Substantia nigra (tissue), 51 donors: ENCODE measurements at places on chromosomes 2 and 18.
A peak's percentile ranks its signal among the peaks of the same experiment; 100 is the strongest.

DNA sequence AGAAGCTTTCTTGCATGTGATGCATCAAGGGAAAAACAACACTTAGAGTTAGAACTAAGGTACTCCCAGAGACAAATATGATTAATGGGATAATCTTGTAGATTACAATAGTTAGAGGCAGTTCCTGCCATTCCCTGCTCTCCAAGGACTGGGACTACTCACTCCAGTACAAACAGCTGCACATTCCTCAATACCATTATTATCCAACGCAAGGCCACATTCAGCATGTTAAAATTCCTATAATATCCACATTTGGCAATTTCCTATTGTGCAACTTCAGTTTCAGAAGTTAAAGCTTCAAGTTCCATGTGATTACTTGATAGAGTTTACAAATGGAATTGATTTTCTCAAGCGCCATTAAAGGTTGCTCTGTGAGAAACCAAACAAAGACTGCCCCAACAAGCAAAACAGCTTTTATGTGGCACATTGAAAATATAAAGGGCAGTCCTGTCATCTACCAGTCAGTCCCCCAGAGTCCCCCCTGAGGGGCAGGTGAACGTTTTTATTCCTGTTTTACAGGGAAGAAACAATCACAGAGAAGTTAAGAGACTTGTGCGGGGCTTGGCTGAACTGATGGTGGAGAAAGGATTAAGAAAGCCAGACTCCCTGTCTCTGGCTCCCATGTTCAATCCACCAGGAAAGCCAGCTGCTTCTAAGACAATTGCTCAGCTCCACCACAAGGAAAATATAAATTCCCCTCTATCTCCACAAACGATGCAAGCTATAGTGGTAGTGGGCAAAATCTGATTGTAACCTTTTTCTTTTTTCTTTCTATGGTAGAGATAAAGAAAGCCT lies 72.6 kb downstream of the TXNL1 start:
- DNase-seq = no peak

DNA sequence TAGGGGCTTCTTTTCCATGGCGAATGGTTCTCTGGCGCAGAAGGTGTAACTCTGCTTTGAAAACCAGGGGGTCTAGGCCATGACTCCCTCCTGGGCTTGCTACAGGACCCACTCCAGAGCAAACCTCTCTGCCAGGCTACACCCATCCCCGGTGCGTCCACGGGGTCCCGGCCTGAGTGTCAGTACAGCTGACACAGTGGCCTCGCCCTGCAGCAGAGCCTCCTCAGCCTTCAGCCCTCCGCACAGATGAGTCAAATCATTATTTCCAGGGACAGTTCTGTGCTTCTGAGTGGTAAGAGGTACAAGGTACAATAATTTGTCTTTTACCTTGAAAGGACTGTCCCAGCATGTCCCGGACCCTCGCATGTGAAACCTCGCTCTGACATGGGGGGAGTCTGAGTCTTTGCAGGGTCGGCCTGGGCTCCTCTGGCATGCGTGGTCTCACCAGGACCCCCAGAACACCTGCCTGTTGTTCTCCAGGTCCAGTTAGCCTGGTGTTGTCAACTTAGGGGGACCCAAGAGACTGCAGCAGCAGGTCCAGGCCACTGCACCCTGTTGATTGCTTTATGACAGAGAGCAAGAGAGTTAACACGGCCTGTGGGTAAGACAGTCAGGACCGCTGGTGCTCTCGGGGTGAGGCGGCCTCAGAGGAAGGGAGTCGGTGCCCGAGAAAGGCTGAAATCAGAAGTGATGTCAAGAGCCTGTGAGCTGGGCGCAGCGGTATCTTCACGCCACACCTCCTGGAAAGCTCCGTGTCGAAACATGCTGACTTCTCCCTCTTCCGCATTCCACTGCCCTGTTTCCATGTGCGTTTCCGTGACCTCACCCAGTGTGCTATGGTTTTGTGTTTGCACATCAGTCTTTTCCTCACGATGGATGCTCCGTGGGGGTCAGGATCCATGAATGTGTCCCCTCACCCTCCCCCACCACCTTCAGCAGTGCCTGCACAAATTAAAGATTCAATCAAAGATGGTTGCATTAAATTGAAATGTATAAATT lies 340.1 kb downstream of the EIPR1 start:
- DNase-seq = no peak

GRCh38 chr2:117127680-117128079 lies 686.8 kb upstream of the DDX18 start:
- no peak for DNase-seq

DNA sequence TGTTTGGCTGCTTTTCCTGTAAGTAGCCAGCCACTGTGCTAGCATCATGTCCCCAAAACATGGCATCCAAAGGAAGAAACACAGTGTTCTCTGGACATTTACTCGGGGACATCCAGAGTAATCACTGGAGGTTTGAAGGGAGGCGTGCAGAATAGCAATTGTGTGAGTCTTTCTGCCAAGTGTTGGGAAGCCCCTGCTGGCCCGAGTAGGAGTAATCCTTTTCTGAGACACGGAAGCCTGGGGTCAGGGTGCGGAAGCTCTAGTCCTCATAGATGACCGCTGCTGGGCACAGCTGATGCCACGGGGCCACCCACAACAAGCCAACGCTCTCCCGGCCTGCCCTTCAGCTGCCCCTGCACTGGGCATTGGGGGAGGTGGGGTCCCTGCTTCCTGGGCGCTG lies 24.8 kb upstream of the HDAC4 start:
- DNase-seq = no peak

GRCh38 chr18:74097803-74098202 lies 49.8 kb downstream of the FBXO15 start:
- DNase-seq = no peak

GRCh38 chr2:61814539-61815160 lies 39.2 kb downstream of the FAM161A start:
- DNase-seq = no peak

- no peak for DNase-seq
Measured at GRCh38 chr2:23321751-23322150, 63.2 kb upstream of the KLHL29 start.

DNA sequence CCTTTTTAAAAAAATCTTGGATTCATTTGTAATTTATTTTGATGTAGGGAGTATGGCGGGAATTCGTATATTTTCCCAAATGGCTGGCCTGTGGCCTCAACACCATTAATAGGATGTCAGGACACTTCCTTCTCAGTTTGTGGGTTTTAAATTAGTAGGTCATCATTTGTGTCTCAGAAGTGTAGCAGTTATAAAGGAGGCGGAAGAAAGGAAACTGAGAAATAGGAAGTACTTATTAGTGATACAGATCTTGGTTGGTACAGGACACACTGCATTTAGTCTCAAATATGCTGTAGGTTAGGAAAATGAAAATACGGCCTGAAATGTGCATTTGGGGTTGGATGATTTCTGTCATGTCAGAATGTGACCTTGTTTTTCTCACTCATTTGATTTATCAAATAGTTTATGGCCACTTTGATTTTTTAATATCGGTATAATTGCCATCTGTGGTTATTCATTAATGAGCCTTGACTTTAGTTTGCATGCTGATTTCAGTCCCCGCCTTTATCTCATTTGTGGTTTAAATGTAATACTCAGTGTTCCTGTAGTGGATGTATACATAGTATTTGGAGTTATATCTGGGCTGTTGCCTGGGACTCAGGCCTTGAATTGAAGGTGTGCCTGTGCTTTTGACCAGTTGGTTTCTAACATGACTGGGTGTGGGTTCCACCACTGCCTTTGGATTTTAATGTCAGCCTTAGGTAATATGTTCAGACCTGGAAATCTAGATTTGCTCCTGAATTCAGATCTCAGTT lies 31.4 kb downstream of the ZCCHC2 start:
- no peak for DNase-seq

DNA sequence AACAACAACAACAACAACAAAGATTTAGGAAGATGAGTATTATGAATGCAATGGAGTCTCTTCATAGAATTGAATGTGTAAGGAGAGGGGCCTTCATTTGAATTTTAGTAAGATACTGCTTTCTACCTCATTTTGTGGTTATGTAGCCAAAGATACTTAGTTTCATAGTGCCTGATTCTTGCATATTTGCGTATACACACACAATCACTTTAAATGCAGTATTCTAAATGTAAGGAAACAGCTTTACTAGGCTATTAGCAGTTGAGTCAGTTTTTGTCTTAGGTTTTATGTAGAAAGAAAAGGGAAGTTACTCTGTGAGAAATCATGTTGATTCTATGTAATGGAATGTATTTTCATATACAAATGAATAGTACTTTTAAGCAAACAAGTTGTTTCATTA lies 80.5 kb downstream of the HAUS1 start:
- DNase-seq = no peak

DNA sequence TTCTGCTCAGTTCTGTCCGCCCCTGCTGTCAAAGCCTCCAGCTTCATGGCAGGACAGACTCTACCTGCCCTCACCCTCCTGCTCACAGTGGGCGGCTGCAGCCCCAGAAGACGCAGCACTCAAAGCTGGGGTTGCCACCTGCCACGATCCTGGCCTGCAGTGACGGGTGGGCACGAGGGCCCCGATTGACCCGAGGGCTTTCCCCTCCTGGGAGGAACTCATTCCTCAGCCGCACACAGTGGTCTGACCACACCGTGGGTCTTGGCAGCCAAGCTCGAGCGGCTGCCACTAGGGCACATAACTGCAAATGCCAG lies 47.1 kb downstream of the HS6ST1 start:
- no peak for DNase-seq

DNA sequence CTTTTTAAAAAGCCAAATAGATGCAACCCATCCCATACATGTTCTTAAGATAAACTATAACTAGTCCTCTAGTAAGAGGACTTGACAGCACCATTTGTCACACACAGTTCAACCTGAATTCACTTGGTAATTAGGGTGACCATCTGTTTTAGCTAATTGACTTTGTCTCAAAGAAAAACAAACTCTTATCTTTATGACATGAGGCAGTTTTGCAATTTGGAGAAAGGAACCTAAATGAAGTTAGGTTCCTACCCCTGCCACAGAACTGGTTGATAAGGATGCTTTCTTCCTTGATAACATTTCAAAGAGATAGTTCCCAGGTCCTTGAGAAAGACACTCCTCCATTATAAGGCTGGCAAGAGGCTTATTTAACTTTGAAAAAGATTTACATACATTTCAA lies 57.4 kb upstream of the LRRTM1 start:
- DNase-seq = no peak

DNA sequence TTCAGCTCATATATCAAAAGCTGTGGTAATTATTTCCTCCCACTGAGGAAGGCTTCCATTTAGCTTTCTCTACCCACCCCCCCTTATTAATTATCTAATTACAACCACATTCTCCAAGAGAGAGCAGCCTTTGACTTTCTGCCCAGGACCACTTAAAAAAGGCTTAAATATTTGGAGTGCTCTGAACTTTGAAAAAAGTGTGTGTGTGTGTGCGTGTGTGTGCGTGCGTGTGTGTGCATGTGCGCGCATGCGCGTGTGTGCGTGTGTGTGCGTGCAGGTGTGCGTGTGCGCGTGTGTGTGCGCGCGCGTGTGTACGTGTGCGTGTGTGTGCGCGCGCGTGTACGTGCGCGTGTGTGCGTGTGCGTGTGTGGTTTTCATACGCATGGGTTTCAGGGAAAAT lies 57.8 kb downstream of the TWIST2 start:
- DNase-seq = no peak

- DNase-seq = no peak
Measured at GRCh38 chr18:38262661-38263060, 697.1 kb upstream of the CELF4 start.

GRCh38 chr2:24708537-24709152 lies 84.5 kb downstream of the PTRHD1 start:
- DNase-seq = no peak

DNA sequence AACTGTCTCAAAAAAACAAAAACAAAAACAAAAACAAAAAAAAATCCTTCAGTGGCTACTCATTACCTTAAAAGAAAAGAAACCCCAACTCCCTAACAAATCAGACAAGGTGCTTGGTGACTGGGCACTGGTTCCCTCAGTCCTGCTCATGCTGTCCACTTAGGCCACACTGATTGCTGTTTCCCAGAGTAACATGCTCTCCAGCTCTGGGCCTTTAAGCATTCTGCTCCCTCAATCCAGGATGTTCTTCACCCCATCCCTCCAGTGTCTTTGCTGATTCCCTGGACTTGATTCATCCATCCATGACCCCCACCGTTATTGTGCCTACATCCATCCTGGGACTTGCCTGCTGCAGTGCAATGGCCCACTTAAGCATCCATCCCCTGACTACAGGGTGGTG lies 16.4 kb upstream of the XPO1 start:
- no peak for DNase-seq

DNA sequence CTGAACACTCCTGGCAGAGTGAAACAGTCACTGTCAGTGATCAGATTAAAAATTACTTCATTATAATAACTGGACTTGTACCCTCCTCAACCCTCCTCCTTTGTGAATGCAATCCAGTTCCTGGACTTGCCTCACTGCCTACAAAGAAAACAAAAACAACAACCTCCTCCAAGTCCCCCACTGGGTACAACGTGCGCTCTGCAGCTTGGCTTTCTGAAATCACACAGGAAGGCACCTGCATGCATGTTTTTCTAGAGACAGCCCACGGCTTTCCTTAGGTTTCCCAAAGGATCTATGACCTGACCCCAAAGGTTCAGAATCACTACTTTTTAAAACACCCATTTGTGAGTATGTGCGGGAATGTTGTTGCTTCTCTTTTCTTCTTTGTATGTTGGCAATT lies 61.4 kb upstream of the TUBA3E start:
- DNase-seq = no peak

GRCh38 chr2:100237770-100238169 lies 84.5 kb downstream of the LONRF2 start:
- DNase-seq = no peak

GRCh38 chr2:119476301-119477112 lies 44.9 kb downstream of the TMEM37 start:
- peak; percentile 48 for DNase-seq

- no peak for DNase-seq
Measured at GRCh38 chr2:117065912-117066311, 748.6 kb upstream of the DDX18 start.

- DNase-seq = no peak
Measured at GRCh38 chr2:92073815-92074548, 2797.2 kb upstream of the TEKT4 start.

DNA sequence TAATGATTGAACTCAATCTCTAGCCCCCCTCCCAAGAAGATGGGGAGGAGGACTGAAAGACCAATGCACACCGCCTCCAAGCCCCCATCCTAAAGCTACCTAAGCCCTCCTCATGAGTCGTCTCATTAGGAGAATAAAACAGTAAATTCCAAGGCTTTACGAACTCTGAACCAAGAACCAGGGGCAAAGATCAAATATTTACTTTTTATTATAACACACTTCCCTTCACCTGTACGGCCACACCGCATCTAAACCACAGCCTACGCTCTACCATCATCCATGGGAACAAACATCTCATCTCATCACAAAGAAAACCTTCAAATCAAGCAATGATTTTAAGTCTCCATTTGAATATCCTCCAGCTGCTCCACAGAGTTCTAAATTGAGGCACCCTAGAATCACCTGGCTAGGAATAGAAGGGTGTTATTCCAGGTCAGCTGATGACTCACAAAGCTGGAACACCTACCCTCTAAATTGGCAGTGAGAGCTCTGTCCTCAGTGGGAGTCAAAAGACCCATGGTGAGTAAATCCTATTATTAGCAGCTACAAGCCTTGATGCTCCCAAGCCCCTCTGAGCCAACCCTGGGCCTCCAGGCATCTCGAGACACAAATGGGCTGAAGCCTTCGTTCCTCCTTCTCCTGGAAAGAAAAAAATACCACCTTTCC lies 45.6 kb upstream of the BZW1 start:
- no peak for DNase-seq

- DNase-seq = no peak
Measured at GRCh38 chr2:32074134-32074506, 10.8 kb downstream of the SPAST start.

GRCh38 chr2:191862156-191862775 lies 15.4 kb upstream of the CAVIN2 start:
- DNase-seq = no peak

- no peak for DNase-seq
Measured at GRCh38 chr18:68861365-68861764, 63.5 kb downstream of the CCDC102B start.
